ENCODE measurements at places on chromosomes 11 and 22.
A peak's percentile ranks its signal among the peaks of the same experiment; 100 is the strongest.

DNA sequence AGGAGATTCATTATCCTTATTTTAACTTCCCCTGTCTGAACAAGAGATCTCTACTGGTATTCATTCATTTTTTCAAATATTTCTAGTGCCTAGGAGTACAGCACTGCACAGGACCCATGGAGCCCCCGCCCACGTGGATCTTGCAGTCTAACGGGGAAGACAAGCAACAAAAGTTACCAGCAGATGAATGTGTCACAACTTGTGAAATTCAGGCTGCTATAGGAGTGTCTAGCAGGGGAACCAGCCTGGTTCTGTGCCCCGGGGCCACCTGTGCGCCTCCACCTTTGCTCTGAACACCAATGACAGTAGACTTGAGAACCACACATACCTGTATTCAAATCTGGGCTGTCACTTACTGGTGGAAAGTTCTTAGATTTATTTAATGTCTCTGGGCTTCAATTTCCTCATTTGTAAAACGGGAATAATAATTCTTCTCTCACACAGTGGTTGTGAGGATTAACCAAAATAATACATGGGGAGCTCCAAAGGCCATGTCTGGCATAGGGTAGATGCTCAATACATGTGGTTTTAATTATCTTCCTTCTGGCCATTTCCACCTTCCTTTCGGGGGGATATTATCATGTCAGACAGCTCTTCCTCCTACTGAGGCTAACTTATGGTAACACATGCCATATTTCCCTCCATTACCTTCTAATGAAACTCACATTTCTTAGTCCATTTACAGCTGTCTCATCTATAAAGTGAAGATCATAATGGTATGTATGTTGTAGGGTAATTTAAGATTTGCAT, 17.8 kb downstream of the POU2AF1 start:
- DNase-seq: no peak

- no peak for DNase-seq
These were observed 1.5 kb downstream of the PTPRJ start for GRCh38 chr11:47981667-47982404.

- DNase-seq: peak; percentile 31
These were observed 14.0 kb downstream of the CELF1 start for GRCh38 chr11:47538741-47539565.

DNA sequence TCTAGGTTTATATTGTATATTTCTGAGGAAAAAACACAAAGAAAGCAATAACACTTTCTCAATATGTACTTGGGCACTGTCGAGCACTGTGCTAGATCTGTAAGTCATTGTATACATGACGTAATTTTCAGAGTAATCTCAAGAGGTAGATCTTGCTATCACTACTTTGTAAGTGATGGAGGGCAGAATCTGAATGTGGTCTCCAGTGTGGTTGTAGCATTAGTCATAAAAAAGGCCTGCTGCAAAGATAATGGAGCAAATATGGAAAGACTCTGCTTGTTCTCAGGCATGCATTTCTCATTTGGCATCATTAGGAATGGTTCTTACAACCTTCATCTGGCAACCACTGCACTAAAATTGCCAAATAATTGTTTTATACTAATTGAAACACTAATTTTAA, 419.8 kb upstream of the CCDC179 start:
- DNase-seq: no peak

DNA sequence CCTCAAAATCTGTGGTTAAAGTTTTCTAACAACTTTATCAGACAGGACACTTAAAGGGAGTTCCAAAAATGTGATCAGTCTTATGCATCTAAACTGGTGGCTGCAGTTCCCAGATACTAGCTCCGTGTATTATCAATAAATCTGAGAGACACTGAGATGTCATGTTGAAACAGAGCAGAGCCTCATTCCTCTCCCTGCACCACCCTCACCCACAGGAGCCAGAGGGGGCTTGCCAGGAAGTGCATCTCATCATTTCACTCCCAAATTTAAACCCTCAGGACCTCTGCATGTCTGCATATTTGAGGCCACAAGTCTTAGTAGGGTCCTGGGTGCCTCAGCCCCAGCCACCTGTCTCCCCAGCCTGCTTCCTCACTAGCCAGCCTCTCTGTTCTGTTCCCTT, 167.4 kb upstream of the NTM start:
- no peak for DNase-seq
